Renal cortical epithelial cell (primary cell): ENCODE measurements at places on chromosomes 1 and 21.

DNA sequence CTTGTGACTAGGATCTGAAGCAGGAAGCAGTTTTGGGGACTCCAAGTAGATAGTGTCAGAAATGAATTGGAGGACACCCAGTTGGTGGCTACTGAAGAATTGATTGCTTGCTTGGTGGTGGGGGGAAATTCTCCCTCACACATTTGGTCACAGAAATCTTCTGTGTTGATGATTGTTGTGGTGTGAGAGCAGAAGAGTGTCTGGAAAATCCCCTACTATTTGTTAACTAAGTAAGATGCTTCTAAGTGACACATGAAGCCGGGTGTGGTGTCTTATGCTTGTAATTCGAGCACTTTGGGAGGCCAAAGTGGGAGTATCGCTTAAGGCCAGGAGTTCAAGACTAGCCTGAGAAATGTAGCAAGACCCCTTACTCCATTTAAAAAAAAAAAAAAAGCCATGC is 22.5 kb upstream of the IPP start:
- DNase-seq: no peak

DNA sequence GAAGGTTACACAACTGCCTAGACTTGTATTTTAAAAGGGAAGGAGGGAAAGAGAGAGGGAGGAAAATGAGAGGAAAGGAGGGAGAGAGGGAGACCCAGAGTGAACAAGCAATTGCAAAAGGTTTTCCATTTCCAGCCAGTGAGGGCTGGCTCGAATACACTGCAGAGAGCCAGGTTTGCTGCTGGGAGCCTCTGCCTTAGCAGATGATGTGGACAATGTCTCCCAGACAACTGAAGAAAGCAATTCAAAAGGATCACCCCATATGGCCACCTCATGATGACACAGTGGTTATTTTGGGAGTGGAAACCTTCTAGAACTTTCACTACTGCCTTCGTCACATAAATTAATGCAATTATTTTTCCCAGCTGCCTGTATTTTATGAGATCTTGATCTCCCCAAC is 86.4 kb downstream of the BCAR3 start:
- DNase-seq: peak; percentile 28

DNA sequence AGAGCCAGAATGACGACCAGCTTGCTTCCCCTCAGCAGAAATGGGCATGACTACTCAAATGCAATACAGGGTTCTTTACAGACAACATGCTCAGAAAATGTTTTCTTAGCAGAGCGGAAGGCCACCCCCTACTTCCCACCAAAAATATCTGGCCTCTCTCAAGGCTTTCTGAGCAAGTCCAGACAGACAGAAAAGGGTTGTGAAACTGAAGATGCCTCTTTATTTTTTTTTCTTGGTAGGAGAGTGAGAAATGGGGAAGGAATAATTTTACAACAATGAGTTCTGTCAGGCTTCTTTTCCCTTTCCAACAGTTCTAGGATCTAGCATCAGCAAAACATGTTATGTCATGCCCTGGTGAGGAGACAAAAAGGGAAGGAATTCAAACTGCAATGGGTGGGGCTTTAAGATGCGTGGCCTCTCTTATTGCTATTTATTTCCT is 172.0 kb upstream of the CAMK1G start:
- no peak for DNase-seq

- DNase-seq: peak; percentile 29
Measured at GRCh38 chr1:180311011-180311730, 81.1 kb downstream of the LHX4 start.

DNA sequence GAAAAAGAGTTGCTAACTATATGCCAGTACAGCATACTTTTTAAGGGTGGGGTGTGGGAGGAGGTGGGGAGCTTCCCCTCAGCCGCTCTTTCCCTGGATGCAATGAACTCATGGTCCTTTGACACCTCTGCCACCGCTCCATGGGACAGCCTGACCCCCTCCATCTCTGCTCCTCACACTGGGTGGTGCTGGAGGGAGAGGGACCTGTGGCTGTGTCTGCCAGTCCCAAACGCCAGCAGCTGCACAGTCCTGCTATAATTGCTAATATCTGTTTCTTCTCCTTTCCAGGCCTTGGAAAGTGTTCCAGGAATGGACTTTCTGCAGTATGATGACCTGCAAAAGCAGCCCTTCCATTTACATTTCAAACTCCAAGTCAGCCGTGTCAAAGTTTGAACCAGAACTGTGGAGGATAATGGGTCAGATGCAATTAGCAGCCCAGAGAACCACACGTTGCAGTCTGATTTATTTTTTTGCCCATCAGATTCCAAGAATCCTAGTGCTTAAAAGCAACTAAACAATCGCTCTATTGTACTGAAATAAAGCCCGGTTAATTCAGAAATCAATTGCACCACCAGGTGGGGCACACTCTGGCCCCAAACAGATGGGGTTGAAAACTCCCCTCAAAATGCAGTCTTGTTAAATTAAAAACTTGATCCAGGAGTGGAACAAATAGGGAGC is 160.7 kb upstream of the LMO4 start:
- no peak for DNase-seq

GRCh38 chr1:8351693-8352470 is 34.0 kb downstream of the SLC45A1 start:
- no peak for DNase-seq

DNA sequence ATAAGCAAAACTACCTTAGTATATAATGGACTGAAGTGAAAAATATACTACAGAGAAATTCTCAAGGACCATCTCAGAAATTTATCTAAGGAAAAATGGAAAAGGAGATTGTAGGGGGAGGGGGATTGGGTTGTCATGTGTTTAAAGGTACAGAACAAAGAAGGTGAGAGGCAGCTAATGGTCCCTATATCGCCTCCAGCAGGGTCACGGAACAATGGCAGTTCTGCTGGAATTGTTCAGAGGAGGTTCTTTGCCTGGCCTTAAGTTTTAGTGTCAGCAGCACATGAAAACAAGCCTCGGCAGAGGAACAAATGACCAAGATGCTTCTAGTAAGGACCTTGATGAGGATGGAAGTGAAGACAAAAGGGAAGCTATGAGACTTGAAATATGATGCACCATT is 42.0 kb upstream of the RGS2 start:
- no peak for DNase-seq

DNA sequence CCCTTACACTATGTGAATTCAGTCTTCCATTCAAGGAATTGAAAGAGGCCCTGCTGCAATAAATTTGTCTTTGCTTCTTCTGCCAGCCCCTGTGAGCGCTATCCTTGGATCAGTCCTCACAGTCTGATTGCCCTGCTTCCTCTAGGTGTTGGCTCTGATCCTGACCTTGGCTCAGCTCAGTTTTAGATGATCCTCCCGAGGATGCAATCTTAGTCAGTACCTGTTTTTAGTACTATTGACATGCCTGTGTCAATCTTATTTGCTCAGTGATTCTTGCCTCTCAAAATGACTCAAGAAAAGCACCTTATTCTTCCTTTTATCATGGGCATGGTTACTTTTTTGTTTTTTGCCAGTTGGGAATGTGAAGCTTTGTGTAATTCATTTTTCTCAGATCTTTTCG is 101.4 kb upstream of the KCNK1 start:
- DNase-seq: no peak

- DNase-seq: peak; percentile 25
Measured at GRCh38 chr1:52368383-52369172, 2.6 kb upstream of the CC2D1B start.

DNA sequence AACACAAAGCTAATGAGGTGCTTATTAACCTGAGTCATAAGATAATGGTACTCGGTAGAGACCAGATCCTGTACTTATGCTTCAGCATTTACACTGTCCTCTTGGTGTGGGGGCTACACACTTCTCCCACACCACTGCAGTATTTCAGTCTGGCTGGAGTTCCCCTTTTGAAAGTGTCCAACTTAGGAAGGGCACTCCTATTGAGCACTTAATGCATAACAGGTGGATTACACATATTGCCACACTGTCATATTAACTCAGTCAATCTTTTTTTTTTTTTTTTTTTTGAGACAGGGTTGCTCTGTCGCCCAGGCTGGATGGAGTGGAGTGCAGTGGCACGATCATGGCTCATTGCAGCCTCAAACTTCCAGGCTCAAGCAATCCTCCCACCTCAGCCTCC is 1.5 kb downstream of the GPATCH4 start:
- peak; percentile 51 for DNase-seq

GRCh38 chr1:117414943-117415342 is 47.7 kb downstream of the MAN1A2 start:
- no peak for DNase-seq

DNA sequence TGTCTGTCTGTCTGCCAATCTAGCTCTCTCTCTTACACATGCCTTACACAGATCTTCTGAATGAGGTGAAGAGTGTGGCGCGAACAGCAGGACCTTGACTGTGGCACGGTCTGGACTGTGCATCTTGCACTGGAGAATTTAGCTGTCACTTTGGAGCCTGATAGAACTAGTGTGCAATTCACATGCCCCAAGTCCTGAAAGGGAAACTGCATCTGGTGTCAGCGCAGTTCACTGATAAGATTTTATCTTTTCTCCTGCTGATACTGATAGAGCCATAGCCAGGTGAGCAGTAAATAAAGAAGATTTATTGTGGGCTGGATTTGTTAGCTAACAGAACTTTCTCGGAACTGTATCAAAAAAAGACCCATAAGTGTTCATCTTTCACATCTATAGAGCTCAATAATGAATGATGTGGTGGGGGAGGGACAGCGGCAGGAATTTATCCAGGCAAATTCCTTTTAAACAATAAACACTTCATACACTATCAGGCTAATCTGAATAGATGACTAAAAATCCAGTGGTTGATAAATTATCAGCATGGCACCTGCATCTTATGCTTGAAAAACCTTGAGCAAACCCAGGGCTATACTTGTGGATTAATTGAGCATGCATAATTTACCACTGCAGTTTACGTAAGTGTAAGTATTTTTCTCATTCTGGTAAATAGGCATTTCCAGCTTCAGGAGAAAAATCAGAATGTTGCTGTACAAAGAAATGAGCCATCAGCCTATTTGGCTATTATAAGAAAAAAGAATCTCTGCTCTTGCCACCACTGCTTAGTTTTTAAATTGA is 104.1 kb downstream of the NTNG1 start:
- peak; percentile 40 for DNase-seq

DNA sequence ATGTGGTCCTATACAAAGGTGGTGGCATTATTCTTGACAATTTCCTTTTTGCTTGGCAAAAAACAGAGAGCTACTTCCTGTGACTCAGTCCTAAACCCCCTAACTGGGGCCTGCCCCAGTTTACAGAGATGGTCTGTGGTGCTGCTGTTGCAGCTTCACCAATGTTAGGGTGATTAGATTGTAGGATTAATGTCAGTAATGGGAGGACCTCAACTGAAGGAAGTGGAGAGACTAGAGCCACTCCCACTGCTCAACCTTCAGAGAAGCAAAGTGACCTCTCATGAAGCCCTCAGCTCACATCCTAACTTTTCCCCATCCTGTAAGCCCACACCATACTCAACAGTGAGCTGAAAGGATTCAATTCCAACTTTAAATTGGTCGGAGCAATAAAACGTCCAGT is 3.6 kb downstream of the S100A6 start:
- DNase-seq: no peak

GRCh38 chr1:229845410-229846138 is 219.5 kb downstream of the URB2 start:
- DNase-seq: no peak

DNA sequence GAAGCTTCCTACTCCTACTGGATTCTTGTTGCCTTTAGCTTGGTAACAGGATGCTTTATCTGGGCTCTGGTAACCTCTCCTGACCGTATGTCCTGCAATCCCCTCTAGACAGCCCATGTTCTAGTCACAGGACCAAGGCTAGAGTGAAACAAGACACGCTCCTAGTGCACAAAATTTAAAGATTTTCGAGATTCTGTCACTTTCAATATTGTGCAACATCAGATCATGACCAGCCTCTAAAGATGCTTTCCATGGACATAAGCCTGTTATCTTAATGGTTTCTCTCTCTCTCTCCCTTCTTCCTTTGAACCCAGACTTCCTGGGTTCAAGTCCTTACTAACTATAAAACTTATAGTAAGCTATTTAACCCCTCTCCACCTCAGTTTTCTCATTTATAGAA is 1.6 kb upstream of the LY9 start:
- no peak for DNase-seq

DNA sequence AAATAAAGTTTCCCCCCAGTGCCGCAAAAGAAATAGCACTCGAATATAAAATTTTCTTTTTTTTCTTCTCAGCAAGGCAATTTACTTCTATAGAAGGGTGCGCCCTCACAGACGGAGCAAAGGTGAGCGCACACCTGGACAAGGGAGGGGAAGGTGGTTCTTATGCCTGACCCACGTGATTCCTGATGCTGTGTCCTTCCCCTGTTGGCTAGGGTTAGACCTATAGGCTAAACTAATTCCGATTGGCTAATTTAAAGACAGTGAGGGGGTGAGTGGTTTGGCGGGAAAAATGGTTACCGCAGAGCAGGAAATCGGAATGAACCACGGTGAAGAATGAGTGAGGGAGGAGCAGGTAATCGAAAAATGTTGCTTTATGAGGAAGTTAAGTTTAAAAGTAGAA is 607 bp upstream of the FAAH start:
- DNase-seq: no peak

DNA sequence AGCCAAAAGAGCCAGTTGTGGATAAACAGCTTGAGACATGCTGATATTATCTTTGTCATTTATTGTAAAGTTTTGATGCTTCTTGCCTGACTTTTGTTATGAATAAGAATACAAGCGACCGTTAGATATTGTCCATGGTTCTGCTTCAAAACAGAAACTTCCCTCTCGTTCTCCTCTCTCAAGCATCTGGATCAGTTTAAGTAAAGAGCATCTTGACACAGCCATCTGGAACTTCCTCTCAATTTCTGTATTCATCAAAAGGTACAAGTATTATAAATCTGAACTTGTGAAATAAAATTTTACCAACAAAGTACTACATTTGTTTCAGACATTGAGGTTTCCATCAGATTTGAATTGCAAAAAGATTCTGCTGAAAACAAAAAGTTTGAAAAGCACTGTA is 36.4 kb upstream of the CLDN14 start:
- no peak for DNase-seq

DNA sequence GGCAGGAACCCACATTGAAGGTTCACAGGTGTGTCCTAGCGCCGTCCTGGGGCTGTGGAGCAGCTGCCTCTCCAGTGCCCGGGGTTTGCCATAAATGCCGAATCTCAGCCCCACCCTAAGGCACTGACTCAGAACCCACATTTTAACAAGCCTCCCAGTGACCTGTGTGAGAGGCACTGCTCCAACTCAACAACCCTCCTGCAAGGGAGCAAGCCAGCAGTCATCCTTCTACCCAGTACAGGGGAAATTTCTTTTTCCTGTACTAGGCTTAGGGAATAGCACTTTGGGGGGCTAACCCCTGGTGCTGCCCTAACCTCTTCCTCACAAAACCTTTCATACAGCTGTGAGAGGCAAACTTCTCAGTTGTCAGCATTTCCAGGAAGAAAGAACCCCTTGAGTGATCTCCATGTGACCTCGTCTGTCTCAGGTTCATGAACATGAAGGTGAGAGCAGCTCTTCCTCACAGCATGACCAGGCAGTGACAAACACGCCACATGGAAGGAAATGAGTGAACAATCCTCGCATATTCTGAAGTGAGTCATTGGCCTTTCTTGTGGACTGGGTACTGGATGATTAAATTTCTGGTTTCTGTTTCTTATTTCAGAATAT is 11.4 kb upstream of the BCAR3 start:
- DNase-seq: peak; percentile 97
